ENCODE measurements at places on chromosomes 12 and 14. TPM values are rescaled to one million over a fixed set of nuclear protein-coding genes. Genes with fewer than 3 reads are reported as not detected.

Gene ERP29
- total RNA-seq: 109 TPM

Gene ISCU
- total RNA-seq: 270 TPM

GRCh38 chr14:39232554-39233415 is 930 bp upstream of the MIA2 start:
- no peak for DNase-seq

- DNase-seq: no peak
Observed at GRCh38 chr12:56948881-56949280, 8.5 kb downstream of the RDH16 start.

- no peak for DNase-seq
Observed at GRCh38 chr14:91363776-91364523, 53.7 kb downstream of the CCDC88C start.

GRCh38 chr14:77105145-77105939 is 7.3 kb downstream of the CIPC start:
- DNase-seq: no peak

GRCh38 chr12:15837141-15837790 is 44.9 kb upstream of the STRAP start:
- no peak for DNase-seq

GRCh38 chr12:4518106-4518728 is 20.5 kb upstream of the RAD51AP1 start:
- no peak for DNase-seq

GRCh38 chr12:119808441-119808840 is 68.7 kb downstream of the CIT start:
- no peak for DNase-seq

DNA sequence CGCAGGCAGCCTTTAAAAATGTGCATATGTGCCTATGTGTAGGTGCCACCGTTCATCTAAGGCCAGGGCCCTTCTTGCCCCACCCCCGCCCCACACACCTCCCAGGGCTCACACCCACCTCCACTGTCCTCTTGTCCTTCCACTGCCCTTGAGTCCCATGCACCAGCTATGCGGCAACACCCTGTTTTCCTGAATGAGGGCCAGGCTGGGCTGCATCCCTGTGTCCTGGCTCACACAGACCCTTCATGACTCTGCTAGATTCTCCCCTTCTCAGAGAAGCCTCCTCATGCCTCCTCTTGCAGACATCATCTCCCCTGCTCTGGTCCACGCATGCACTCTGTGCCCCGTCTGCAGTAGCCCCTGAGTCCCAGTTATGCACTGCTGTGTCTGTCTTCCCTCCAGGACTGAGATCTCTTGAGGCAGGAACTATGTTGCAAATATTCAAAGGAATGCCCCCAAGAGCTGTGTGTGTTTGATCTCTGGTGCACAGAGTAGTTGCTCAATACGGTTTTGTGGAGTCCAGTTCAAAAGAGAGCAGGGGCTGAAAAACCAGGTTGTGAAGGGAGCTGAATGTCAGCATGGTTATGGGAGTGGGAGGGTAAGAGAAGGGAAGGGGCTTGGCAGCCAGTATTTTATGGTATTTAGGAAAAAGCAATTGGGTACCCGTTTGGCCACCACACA is 47.3 kb upstream of the ESRRB start:
- no peak for DNase-seq

DNA sequence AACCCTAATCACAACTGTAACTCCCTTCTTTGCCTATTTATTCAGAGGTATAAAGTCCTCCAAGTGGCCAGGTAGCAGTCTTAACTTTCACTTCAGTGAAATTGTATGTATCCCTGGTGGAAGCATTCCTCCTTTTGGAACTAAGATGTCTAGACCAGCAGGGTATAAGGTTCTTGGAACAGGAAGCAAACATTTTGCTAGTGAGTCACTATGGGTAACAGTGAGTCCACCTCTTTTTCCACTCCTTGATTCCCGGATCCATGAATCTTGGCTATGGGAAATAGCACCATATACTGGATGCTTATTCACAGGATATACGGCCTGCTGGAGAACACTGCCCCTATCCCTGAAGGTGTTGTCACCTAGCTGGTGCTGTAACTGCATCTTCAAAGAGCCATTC is 80.2 kb downstream of the KCNA5 start:
- no peak for DNase-seq

- DNase-seq: no peak
Observed at GRCh38 chr12:79217306-79217705, 352.7 kb downstream of the SYT1 start.

DNA sequence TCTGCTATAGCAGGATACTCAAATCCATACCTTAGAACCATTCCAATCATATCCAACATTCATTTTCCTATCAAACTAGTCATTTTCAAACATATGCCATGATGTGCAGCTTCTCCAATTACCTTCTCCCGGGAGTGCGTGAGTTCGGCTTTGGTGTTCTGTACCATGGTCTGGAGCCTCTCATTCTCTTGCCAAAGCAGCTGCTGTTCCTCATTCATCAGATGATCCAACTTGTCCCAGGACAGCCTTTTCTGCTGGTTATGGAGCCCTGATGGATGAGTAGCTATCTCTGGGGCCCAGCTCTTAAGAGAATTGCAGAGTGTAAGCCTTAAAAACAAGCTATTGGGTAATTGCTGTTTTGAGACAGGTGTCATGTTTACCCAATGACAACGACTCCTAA is 71.1 kb upstream of the SAV1 start:
- DNase-seq: no peak

DNA sequence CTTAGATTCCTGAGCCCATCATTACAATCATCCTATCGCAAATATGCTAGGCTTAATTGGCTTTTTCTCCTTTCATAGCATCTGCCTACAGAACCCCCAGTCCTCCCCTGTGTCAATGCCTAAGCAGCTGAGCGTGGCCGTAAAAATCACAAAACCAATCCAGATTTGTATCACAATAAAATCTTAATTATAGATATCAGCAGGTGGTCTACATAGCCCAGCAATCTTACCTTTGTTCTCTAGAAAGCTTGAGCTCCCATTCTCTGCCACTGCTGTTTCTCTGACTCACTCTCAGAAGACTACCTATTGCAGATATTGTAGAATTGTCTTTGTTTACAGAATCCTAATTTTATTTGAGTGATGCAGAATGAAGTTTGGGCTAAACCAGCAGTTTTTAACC is 37.9 kb upstream of the PPM1A start:
- DNase-seq: no peak

- DNase-seq: no peak
Observed at GRCh38 chr12:19030603-19031002, 98.9 kb upstream of the PLEKHA5 start.

- no peak for DNase-seq
Observed at GRCh38 chr12:12046401-12046800, 24.3 kb upstream of the BCL2L14 start.

GRCh38 chr12:29990971-29991370 is 207.2 kb upstream of the TMTC1 start:
- DNase-seq: no peak
